ENCODE measurements at places on chromosomes 6 and 20.

GRCh38 chr20:3781153-3781910 is at the start of gene SPEF1:
Gene SPEF1 (minus strand): TSS chr20:3781448. CDS start chr20:3781287, 161 bp downstream.
- peak; percentile 94 for DNase-seq

- no peak for DNase-seq
Measured at GRCh38 chr6:118804091-118804490, 89.9 kb upstream of the ASF1A start.

DNA sequence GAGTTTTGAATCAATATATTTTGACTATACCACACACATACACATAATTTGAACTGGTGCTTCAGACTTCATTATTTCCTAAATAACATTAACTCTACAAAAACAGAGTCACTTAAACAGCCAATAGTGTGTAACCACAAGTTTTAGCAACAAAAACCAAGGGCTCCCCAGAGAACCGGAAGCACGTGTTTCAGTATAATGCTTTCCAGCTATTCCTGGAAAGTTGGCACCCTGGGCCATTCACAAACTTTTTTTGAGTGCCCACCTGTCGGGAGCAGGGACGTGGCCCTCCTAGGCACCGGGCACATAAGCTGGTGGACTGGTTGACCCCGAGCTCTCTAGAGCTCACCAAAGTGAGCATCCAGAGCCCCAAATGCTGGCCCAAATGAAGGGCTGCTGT is 1.9 kb upstream of the SLC35D3 start:
- DNase-seq: no peak

- DNase-seq: no peak
Measured at GRCh38 chr6:129590408-129591022, 119.5 kb downstream of the ARHGAP18 start.

DNA sequence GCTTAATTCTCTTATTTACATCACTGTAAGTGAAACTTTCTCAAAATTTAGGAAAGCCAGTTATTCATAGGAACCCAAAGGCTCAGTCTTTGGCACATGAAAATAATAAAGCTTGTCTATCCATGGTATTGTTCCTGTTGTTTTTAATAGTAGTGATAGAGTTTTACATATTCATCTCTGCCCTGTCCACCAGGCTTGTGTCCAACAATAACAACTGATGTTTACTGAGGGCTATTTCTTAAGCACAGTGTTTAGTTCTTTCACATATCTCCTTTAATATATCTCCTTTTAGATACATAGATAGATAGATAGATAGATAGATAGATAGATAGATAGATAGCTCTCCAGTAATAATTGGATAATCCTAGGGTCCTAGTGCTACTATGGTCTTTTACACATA is 34.2 kb downstream of the FOXQ1 start:
- DNase-seq: no peak

DNA sequence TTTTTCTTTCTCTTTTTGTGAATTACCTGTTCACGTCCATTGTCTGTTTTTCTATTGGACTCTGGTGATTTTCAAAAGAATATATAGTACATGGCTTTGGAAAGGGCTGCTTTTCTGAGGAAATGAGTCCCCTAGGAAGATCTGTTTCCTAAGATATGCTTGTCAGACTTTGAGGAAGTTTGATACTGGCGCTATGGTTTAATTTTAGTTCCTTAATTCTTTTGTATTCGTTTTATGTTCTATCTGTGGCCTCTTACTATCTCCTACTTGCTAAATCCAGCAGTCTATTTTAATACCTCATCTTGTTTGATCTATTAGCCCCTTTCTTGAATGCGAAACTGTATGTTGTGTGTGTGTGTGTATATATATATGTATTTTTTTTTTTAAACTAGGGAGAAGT is 101.9 kb downstream of the LIN28B start:
- DNase-seq: no peak

DNA sequence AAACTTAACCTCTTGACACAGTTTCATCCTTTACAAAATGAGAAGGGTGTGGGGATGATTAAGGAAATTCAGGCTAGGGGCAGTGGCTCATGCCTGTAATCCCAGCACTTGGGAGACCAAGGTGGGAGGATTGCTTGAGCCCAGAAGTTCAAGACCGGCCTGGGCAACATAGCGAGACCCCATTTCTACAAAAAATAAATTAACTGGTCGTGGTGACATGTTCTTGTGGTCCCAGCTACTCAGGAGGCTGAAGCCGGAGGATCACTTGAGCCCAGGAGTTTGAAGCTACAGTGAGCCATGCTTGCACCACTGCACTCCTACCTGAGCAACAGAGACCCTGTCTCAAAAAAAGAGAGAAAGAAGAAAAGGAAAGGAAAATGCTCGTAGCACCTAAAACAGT is 9.0 kb downstream of the ZSWIM3 start:
- DNase-seq: no peak
